ENCODE measurements at places on chromosomes 7 and 10.
A peak's percentile ranks its signal among the peaks of the same experiment; 100 is the strongest.

DNA sequence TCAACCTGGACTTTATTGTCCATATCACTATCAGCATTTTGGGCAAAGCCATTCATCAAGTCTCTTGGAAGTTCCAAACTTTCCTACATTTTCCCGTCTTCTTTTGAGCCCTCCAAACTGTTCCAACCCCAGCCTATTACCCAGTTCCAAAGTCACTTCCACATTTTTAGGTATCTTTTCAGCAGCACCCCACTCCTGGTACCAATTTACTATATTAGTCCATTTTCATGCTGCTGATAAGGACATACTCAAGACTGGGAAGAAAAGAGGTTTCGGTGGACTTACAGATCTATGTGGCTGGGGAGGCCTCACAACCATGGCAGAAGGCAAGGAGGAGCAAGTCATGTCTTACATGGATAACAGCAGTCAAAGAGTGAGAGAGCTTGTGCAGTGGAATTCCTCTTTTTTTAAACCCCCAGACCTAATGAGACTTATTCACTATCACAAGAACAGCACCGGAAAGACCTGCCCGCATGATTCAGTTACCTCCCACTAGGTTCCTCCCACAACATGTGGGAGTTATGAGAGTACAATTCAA lies 50.2 kb downstream of the NRF1 start:
- no peak for DNase-seq

DNA sequence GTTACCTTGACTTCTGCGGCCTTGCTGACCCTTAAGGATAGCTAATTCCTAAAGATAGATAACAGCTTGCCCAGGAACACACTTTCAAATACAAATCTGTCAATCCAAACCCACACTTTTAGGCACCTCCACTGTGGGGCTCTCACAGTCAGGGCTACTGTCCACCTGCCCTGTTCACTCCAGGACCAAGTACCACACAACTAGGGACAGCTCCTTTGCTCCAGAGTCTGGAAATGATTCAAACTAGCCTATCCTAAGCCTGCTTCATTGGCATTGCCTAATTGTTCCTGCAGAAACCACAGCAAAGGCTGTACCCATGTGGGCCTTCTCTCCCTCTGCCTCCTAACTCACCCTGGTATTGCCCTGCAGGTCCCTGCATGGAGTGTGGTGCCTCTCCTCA lies 538.9 kb upstream of the IGFBP3 start:
- DNase-seq = no peak

GRCh38 chr10:128463991-128464760 lies 338.0 kb upstream of the MKI67 start:
- no peak for DNase-seq

GRCh38 chr7:64640504-64640903 lies 25.4 kb upstream of the ZNF107 start:
- no peak for DNase-seq

- no peak for DNase-seq
These were observed 234.2 kb downstream of the CREB5 start for GRCh38 chr7:28646376-28647075.

- DNase-seq = peak; percentile 85
These were observed 3.5 kb upstream of the IGF2BP3 start for GRCh38 chr7:23473844-23474093.

DNA sequence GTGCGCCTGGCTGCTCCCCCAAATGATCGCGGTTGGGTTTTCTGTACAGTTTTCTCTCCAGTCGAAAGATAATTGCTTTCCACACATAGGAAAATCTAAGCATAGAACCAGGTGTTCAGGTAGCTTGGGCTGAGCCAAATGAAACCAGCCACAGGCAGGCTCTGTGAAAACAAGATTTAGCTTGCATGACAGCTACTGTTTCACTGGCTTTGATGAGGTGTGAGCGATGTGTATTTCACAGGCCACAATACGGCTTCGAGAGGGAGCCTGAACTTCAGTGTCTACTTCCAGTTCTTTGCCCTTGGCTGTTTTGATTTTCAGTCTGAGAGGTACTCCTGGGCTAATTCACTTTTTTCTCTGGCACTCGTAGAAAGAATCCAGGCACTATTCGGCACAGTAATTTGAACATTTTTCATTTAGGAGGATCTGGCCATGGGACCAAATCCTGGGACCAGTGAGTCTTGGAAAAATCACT lies 110.5 kb downstream of the JCAD start:
- no peak for DNase-seq

DNA sequence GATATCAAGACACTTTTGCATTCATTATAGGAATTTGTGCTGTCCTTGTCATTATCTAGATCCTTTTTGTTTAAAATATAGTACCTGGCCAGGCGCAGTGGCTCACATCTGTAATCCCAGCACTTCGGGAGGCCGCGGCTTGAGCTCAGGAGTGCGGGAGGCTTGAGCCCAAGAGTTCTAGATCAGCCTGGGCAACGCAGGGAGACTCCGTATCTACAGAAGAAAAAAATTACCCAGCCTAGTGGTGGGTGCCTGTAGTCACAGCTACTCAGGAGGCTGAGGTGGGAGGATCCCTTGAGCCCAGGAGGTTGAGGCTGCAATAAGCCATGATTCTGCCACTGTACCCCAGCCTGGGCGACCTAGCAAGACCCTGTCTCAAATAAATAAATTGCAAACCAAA lies 621 bp upstream of the MORN4 start:
- no peak for DNase-seq

- no peak for DNase-seq
These were observed 186.7 kb upstream of the ADARB2 start for GRCh38 chr10:1923998-1924397.

GRCh38 chr7:137695942-137696341 lies 150.8 kb downstream of the DGKI start:
- DNase-seq = no peak

GRCh38 chr10:131635564-131636015 lies 265.2 kb upstream of the PPP2R2D start:
- no peak for DNase-seq

GRCh38 chr10:21336476-21337170 lies 188.9 kb downstream of the SKIDA1 start:
- no peak for DNase-seq

- DNase-seq = no peak
These were observed 13.5 kb upstream of the EGFR start for GRCh38 chr7:55005241-55005851.

- no peak for DNase-seq
These were observed 34.0 kb downstream of the DKK1 start for GRCh38 chr10:52348037-52348564.

Measured in NCI-H526 (cell line).